PC-9 (cell line): ENCODE measurements at places on chromosomes 3 and 15.
A peak's percentile ranks its signal among the peaks of the same experiment; 100 is the strongest.

GRCh38 chr3:169812332-169813235 is at the start of the genes LRRC34 and LRRIQ4:
TSS of gene LRRC34 (minus strand) at chr3:169812904. CDS start at chr3:169812548, 356 bp downstream.
TSS of gene LRRIQ4 (plus strand) at chr3:169812870. CDS start at chr3:169821922, 9,052 bp downstream.
- H3K36me3 ChIP-seq, result no peaks in the 10 kb centered on the region
- no peak within 1 kb of the TSS for H3K27ac ChIP-seq
- H3K4me1 ChIP-seq, result peaks cover 16% of the 10 kb centered on the region
- H3K4me3 ChIP-seq, result peak within 1 kb of the TSS; percentile 61
- DNase-seq, result peak; percentile 74
- H3K27me3 ChIP-seq, result no peaks in the 10 kb centered on the region

DNA sequence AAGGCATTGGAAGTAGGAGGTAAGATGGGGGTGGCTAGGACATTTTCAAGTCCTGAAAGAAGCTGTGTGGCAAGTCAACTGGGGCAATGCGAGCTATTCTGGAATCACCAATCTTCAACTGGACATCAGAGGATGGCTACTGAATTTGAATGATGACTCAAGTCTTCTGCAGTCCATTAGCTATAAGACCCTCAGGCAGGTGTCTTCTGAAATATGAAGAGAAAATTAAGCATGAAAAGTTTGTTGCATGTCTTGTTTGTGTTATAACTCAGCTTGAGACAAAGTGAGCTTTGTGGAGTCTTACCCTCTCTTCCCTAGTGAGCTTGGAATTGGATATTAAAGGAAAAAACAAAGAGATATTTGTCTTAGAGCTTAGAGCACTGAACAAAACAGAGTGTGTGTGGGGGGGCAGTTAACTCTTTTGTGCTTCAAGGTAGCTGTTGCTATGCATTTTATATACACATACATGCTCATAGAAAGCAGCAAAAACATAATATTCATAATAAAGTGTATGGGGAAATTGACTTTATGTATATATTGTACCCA is 979.1 kb downstream of the MCTP2 start:
- no peak overlapping the region for H3K4me3 ChIP-seq
- no peak overlapping the region for H3K27ac ChIP-seq
- DNase-seq, result no peak
- H3K27me3 ChIP-seq, result no peaks in the 10 kb centered on the region

- no peaks in the 10 kb centered on the region for H3K36me3 ChIP-seq
- no peaks in the 10 kb centered on the region for H3K27me3 ChIP-seq
- peaks cover 16% of the 10 kb centered on the region for H3K4me1 ChIP-seq
- H3K4me3 ChIP-seq, result no peak within 1 kb of the TSS
- no peak within 1 kb of the TSS for H3K27ac ChIP-seq
Measured at GRCh38 chr3:51875501-51875900, at the start of gene IQCF5. TSS of gene IQCF5 (minus strand) at chr3:51875601. CDS start at chr3:51875531, 70 bp downstream.

DNA sequence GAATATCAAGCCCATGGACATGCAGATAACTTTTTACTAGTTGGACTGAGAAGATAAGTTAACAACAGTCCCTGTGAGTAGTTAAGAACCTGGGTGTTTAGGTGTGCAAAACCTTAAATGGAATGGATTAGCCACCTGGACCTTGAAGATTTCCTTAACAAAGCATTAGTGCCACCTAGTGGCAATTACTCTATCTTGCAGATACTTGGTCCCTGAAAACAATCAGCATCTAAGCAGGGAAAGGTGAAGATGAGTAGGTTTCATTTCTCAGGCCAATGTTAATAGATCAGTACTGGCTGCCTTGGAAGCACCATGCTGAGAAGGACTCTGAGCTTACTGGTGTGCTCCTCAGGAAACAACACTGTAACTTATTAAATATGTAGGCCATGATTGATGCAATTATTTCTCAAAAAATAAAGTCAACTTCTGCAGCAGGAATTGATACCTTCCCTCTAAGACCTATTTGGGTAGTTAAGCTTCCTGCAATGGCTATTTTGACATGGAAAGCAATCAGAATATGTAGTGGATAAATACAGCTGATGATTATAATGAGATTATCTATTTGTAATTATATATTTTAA is 329.4 kb downstream of the TBC1D5 start:
- DNase-seq, result peak; percentile 8
- H3K36me3 ChIP-seq, result no peaks in the 10 kb centered on the region
- H3K4me1 ChIP-seq, result no peaks in the 10 kb centered on the region
- no peak overlapping the region for H3K4me3 ChIP-seq
- no peaks in the 10 kb centered on the region for H3K27me3 ChIP-seq
- no peak overlapping the region for H3K27ac ChIP-seq
